ENCODE measurements at places on chromosomes 16 and 17.
A peak's percentile ranks its signal among the peaks of the same experiment; 100 is the strongest.

DNA sequence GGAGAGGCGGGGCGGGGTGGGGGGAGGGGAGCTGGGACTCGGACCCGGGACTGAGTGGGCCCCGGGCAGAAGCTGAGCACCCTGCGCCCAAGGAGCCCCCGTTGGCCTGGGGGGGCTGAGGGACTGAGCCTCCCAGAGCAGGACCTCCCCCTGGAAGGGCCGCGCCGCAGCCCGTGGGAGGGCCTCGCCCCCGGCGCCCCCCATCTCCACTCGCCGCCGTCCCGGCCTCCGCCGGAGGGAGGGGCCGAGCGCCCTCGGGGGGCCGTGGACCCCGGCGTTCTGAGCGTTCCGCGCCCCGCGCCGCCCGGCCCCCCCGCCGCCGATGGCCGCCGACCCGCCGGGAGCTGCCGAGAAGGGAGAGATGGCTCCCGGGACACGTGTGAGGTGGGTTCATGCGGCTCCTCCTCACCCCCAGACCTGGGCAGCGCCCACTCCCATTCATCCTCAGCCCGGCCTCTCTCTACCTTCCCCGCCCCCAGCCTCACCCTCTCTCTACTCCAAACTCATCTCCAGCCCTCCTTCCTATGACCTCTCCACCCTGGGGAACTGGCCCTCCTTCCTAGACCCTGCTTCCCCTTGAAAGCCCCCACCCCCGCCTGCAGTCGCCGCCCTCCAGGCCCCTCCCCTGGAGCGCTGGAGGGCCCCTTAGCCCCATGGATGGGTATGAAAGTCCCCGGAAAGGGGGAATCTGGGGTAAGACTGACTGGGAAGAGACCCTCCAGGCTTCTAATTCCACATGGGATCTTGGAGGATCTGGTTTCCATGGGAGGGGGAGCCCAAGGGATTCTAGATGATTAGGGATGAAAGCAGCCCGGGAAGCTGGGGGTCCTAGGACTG, 922 bp downstream of the FBXL19 start:
- peak; percentile 39 for DNase-seq

GRCh38 chr17:51443646-51444045, 183.3 kb downstream of the UTP18 start:
- no peak for DNase-seq

DNA sequence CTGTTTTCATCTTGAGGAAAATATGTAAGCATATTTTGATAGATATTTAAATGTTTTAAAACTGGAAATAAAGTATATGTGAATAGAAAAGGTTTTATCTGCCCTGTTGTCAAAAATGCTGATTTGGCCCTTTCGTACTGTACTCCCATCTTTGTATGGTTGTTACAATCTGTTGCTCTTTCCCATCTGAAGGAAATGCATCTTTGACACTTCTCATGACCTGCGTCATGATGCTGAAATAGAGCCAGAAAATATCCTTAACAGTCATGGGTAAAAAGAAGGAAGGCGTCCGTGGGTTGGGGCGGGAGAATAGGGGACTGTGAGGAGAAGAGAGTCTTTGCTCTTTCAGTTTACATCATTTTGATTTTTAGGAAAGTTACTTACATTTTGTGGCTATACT, 327.7 kb downstream of the BCAS3 start:
- DNase-seq, result no peak

DNA sequence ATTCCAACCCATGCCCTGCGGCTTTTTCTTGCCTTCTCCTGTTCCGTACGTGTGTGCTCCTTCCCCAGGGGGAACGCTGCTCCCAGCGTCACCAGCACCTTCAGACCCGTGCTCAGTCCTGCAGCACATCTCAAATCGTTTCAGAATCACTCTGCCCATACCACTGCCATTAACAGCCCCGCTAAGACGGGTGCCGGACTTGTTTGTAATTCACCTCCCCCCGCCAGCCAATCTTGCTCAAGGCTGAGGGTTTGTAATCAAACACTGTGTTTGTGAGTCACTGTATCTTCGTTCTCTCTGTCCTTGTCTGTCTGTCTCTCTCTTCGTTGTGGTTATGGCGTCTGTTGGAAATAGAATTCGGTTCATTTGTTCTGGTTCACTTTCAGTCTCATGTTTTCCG, 17.3 kb downstream of the CARD14 start:
- no peak for DNase-seq
